ENCODE measurements at places on chromosomes 1 and 21.

DNA sequence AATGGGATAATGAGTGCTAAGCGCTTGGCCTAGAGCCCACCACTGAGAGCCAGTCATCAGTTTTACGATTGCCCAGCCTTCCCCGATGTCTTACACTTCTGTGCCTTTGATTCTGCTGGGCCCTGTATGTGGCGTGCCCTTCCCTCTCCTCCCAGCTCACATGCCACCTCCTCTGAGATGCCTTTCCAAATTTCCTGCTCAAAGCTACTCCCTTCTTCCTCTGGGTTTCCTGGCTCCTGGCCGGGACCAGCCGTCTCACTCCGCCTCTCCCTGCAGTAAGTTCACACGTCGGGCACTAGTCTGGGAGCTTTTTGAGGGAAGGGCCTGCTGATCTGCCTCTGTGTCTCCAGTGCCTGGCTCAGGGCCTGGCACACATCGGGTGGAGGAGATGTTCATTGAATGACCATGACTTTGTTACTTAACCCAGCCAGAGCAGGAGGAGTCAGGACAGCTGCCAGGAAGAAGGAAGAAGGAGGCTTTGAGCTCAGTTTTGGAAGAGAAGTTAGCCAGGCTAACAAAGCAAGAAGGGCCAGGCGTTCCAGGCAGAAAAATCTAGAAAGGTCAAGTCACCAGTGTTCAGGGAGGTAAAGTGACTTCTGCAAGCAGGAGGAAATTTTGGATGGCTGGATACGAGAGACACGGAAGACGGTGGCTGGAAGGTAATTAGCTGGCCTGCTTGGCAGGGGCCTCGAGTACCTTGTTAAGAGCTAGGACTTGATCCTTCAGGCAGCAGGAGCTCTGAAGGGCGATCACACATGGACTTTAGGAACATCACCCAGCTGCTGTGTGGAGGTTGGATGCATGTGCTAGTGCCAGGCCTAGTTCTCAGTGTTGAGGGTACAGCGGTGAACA lies 63.6 kb downstream of the EPHB2 start:
- peak; percentile 47 for DNase-seq

- DNase-seq = no peak
Observed at GRCh38 chr1:28258628-28259251, 578 bp upstream of the SESN2 start.

- no peak for DNase-seq
Observed at GRCh38 chr1:15039017-15039648, 114.4 kb upstream of the TMEM51 start.

GRCh38 chr1:96962751-96963211 lies 241.2 kb downstream of the PTBP2 start:
- no peak for DNase-seq

GRCh38 chr1:99557546-99558202 lies 88.2 kb upstream of the PALMD start:
- DNase-seq = no peak

DNA sequence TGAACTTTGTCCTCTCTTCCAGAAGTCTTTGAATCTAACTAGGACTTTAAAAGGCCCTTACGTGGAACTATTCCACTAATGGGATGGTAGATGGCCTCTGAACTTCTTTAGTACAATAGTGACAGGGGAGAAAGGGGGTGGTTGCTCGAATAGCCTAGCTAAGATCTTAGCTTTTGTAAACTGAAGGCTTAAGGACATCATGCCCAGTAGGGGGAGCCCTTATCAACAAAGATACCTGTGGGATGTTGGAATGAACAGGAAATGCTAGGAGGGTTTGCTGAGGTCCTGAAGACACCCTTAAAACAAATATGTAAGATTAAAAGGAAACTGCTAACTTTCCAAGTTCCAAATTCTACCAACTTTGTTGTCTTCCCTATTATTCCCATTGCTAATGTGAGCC lies 33.2 kb downstream of the NHLH2 start:
- peak; percentile 54 for DNase-seq

DNA sequence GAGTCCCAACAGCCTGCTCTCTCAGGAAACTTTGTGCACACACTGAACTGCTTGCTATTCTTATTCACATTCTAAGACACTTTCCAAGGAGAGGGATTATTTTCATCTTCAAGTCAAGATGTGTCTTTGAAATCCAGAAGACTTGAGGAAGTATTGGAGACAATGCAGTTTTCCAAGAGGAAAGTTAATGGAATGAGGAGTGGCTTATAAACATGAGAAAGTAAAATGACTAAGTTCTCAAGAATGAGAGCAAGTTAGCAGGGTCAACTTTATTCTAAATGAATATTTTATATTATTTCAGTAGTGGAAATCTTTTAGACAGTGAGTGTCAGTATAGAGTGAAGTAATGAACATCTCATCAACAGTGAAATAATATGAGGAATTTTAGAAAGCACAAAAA lies 1239.3 kb downstream of the MRPL39 start:
- no peak for DNase-seq

- no peak for DNase-seq
Observed at GRCh38 chr21:42113926-42114409, 42.9 kb downstream of the UMODL1 start.

DNA sequence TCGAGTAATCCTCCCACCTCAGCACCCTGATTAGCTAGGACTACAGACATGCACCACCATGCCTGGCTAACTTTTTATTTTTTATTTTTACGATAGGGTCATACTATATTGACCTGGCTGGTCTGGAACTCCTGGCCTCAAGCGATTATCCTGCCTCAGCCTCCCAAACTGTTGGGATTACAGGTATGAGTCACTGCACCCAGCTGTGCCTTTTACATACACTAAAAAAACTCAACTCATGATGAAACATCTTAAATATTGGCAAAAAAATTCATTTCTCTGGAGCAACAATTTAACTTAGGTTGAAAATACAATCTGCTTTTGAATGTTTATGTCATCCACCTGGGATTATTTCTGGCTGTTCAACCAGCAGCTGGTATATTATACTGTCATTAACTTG lies 598.3 kb upstream of the ZP4 start:
- DNase-seq = no peak

DNA sequence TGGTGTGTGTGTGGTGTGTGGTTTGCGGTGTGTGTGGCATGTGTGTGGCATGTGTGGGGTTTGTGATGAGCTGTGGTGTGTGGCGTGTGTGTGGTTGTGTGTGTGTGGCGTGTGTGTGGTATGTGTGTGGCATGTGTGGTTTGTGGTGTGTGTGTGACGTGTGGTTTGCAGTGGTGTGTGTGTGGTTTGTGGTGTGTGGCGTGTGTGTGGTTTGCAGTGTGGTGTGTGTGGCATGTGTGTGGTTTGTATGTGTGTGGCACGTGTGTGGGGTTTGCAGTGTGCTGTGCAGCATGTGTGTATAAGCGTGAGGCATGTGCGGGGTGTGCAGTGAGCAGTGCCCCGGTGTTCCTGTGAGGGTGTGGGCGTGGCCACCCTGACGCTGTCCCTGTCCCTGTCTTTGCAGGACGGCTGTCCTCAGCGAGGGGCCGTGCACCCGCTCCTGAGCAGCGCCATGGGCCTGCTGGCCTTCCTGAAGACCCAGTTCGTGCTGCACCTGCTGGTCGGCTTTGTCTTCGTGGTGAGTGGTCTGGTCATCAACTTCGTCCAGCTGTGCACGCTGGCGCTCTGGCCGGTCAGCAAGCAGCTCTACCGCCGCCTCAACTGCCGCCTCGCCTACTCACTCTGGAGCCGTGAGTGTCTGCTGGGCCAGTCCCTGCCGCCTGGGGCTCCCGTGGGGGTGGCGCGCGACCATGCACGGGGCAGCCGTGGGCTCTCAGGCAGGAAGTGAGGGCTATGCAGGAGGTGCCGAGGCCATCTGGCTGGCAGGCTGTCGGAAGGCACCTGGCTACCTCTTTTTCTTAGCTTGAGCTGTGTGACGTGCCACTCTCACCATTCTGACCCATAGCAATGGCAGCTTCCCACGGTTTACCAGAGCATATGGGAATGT lies 52.6 kb upstream of the TRAPPC10 start:
- no peak for DNase-seq

DNA sequence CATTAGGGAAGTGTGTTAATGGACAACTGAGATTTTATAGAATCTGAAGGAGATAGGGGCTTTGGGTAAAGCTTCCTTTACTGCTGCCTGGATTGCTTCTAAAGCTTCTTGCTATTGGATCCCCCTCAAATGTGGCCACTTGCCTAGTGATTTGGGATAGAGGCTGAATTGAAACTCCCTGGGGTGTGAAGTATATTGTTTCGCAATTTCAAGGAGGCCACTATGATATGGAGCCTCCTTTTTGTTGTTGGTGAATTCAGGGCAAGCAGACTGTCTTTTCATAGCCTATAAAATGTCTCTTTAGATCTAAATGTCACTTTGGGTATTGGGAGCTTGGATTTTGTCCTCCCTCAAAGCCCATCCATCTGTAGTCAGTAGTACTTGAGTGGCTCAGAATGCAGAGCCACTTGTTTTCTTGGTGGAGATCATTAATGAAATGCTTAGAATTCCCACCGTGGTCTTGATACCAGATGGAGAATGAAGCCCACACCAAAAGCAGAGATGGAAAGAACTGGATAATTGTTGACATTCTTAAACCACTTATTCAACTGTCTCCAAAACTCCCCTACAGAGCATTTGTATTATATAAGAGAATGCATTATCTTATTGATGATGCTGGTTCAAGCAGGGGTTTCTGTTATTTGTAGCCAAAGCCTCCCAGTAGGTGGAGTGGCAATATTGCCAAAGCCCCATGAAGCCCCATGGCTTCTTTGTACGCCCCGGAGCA lies 144.3 kb upstream of the KCNE2 start:
- DNase-seq = no peak

GRCh38 chr1:30713311-30713710 lies 10.1 kb downstream of the MATN1 start:
- no peak for DNase-seq

DNA sequence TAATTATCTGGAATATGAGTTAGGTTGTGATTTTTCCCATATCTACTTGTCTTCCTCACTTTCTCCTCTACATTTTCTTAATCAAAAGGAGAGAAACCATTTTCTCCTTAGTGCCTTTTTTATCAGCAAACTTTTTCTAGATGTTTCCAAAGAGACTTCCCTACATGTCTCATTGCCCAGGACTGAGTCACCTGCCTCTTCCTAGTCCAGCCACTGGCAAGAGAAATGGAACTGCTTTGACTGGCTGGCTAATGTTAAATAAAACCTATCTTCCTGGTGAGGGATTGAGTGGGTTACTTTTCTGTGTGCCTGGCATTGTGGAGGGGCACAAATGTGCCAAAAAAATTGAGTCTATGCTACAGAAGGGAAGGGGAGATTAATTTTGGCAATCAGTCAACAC lies 52.1 kb upstream of the CD5L start:
- no peak for DNase-seq

DNA sequence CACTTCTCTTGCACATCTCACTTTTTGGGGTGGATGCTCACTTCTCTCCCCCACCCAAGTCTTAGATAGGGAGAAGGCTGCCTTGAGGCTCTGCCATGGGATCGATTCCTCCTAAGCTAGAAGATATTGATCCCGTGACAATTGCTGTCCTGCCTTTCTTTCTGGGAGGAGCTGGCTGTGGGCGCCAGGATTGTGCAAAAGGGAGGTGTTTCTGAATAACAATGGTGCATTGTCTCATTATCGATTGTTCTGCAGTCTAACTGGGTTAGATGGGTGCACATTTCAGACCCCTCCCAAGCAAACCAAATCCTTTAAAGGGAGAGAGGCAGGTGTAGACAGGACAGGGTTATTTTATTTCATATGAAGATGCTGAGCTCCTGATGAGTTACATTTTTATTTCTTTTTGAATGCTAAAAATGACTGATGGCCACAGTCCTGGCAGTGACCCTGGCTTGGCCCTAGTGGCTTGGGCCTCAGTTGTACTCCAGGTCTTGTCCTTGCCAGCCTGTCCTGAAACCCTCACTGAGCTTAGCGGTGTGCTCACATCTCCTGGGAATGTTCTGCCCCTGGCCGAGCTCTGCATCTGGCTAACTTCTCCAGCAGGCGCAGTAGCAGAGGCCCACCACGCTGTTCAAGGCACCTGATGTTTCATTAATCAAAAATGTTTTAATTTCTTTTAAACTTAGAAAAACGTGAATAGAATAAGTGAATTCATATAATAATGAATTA lies 99.0 kb upstream of the KAZN start:
- no peak for DNase-seq

DNA sequence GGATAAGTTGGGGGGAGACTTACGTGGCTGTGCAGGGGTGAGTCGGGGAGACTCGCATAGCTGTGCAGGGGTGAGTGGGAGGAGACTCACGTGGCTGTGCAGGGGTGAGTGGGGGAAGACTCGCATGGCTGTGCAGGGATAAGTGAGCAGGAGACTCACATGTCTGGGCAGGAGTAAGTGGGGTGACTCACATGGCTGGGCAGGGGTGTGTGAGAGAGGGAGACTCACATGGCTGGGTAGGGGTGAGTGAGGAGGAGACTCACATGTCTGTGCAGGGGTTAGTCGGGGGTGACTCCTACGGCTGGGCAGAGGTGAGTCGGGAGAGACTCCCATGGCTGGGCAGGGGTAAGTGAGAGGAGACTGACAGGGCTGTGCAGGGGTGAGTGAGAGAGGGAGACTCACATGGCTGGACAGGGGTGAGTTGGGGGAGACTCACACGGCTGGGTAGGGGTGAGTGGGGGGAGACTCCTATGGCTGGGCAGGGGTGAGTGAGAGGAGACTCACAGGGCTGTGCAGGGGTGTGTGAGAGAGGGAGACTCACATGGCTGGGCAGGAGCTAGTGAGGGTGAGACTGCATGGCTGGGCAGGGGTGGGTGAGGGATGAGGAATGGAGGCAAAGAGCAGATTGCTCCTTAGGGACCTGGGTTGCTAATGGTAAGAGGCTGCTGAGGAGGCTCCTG lies 56.0 kb upstream of the ABCG1 start:
- no peak for DNase-seq

GRCh38 chr1:154434346-154435085 lies 29.4 kb downstream of the IL6R start:
- no peak for DNase-seq

- no peak for DNase-seq
Observed at GRCh38 chr1:169906938-169907337, 13.2 kb upstream of the SCYL3 start.

GRCh38 chr1:106548726-106549125 lies 507.7 kb upstream of the PRMT6 start:
- no peak for DNase-seq

- DNase-seq = no peak
Observed at GRCh38 chr1:17874710-17875109, 119.6 kb downstream of the ACTL8 start.

GRCh38 chr1:111274653-111275052 lies 16.0 kb upstream of the CHIA start:
- DNase-seq = no peak

DNA sequence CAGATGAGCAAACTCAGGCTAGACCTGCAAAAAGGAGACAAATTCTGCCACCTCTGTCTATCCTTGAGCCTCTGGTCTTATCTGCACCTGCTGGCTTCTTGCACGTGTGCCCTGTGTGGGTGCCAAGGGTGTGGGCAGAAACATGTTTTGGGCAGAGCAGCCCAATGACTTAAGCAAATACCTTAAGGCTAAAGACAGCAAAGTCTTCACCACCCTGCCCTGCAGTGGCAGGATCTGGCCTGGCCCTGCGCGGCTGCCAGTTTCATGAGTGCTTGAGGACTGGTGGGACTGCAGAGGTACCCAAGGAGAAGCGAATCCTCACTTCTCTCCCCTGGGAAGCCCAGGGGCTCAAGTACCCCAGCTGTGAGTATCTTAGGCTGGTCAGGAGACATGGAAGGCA lies 3.8 kb upstream of the SLC26A9 start:
- DNase-seq = no peak

- DNase-seq = no peak
Observed at GRCh38 chr1:173758980-173759379, 44.2 kb downstream of the KLHL20 start.
